ENCODE measurements at places on chromosomes 16 and 17.

DNA sequence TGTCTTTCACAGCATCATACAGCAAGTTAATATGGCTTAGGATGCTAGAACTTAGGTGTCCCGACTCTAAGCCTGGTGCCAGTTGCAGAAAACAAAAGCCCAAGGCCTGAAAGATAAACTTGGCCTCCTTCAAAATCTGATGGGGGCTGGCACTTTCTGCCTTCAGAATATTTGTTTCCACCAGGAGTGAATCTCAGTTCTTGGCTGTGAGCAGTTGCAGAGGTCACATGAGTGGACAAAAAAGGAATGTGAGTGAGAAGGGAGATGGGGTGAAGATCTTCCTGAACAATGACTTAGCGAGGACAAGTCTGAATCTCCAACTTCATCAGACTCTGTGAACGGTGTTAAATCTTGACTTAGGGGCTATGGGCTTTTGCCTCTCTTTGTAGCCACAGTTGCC, 46.6 kb downstream of the HOXB1 start:
- no peak for DNase-seq

DNA sequence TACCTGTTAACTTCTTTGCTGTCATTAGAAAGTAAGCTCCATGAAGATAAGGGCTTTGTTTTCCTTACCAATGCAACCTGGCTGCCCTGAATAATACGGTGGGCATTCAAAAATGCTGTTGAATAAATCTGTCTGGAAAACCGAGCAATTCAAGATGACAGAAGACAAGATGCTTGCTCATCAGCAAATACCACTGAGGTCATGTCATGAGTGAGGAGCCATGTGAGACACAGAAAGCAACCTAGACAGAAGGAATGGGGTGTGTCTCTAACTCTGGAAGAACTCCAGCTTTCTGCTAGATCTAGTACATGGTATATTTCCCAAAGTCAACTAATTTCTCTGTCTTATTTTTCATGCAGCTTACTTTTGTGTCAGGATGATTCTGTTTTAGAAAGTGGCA, 64.2 kb downstream of the STH start:
- no peak for DNase-seq

- DNase-seq, result no peak
Observed at GRCh38 chr16:23821467-23821866, 14.3 kb upstream of the PRKCB start.

- DNase-seq, result no peak
Observed at GRCh38 chr17:70183508-70183907, 14.2 kb downstream of the KCNJ2 start.

DNA sequence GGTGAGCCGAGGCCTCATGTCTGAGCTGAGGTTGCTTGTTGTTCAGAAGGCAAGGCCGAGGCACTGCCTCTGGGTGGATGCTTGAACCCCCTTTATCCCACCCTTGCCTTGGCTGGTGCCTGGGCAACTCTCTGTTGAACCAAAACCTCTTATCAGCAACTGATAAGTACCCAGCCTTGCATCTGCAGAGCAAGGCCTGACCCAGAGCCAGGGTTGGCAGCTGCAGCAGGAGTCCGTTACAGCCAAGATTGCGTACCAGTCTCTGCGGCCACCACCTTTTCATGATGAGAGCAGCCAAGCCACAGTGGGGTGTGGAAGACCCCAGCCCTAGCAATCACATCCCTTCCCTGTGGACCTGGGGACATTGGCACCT, 118.3 kb downstream of the RAB11FIP4 start:
- DNase-seq, result no peak

GRCh38 chr16:4871071-4871470, 23.8 kb downstream of the UBN1 start:
- no peak for DNase-seq

GRCh38 chr17:73681946-73682345, 37.7 kb upstream of the SDK2 start:
- no peak for DNase-seq
